ENCODE measurements at places on chromosomes 7 and 10.

DNA sequence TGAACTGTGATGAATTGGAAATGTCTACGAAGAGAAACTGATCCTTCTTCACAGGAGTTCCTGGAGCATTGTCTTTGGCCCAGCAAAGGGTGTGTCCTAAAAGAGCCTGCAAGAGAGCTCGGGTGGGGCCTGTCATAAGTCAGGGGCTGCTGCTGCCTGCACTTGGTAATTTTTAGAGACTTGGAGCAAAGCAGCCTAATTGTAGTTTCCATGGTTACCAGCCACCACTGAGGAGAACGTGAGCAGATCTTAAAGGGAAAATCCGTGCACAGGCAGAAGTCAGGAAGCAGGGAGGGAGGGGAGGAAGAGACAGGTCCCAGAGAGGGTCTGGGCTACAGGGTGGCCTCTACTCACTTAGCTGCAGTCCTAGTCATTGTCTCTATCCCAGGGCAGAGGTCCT lies 463.6 kb downstream of the PLXNA4 start:
- DNase-seq: no peak

- DNase-seq: no peak
These were observed 231.6 kb downstream of the SORCS3 start for GRCh38 chr10:104872691-104873090.

GRCh38 chr10:61138708-61139591 lies 195.0 kb upstream of the RHOBTB1 start:
- DNase-seq: no peak

GRCh38 chr10:44917848-44918247 lies 6.7 kb downstream of the TMEM72 start:
- no peak for DNase-seq

- DNase-seq: no peak
These were observed 11.8 kb downstream of the ZAN start for GRCh38 chr7:100745184-100745583.

DNA sequence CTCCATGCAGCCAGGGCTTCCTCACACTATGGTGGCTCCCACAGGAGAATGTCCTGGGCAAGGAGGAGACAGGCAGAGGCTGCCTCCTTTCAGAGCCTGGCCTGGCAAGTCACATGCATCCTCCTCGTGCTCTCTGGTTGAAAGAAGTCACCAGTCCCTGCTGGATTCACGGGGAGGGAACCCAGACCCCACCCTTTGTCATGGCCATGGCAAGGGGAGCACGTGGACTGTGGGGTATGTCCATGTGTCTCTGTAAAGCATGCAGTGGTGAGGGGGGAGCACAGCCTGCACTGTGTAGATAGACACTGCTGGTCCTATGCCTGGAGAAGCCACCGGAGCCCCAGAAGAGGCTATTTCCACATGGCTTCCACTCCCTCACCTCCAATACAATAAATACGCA lies 225.0 kb downstream of the TCERG1L start:
- no peak for DNase-seq

DNA sequence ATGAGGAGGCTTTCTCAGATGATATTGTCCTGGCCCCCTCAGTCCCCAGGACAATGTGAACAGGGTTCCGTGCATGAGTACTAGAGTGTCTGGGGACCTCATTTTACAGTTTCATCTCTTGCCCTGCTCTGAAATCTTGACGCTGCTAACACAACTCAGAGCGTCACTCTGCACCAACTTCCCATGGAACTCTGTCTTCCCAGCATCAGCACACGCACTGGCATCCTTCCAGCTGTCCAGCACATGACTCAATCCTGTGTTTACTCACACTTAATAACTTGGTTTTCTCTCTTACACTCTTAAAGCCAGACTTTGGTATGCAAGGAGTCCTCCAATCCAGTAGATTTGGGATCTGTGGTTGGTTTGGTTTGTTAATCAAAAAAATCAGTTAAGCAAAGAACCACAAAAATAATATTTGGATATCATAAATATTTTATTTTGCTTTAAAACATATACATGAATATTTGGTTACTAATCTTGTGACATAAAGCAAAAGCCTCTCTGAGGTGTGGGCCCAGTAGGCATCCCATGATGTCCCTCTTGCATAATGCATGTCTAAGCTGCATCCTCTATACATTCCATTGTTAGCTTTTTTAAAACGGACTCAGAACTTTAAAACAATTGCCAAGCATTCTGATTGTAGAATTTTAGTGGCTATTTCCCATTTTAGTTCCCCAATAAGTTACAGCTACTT lies 131.0 kb downstream of the CXCL12 start:
- DNase-seq: no peak

DNA sequence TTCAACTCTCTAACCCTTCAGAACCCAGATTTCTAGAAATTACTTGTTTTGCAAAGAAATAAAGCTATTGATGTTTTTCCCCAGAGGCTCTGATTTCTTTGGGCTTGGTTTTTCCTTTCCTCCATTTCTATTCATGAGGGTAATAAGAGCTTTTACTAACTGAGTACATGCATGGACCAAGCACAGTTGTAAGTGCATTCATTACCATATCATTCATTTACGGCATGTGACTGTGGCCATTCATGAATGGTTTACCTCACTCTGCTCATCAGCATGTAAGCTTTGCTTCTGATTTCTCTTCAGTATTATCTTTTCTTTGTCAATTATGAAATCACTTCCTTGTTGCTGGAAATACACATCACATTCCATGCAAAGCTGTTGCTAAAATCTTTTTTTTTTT lies 42.4 kb downstream of the LAMB4 start:
- no peak for DNase-seq

GRCh38 chr7:33932832-33933468 lies 27.6 kb downstream of the BMPER start:
- DNase-seq: peak; percentile 43

GRCh38 chr10:62054830-62055229 lies 153.3 kb downstream of the ARID5B start:
- no peak for DNase-seq

GRCh38 chr10:70832221-70832620 lies 16.5 kb downstream of the SGPL1 start:
- no peak for DNase-seq

DNA sequence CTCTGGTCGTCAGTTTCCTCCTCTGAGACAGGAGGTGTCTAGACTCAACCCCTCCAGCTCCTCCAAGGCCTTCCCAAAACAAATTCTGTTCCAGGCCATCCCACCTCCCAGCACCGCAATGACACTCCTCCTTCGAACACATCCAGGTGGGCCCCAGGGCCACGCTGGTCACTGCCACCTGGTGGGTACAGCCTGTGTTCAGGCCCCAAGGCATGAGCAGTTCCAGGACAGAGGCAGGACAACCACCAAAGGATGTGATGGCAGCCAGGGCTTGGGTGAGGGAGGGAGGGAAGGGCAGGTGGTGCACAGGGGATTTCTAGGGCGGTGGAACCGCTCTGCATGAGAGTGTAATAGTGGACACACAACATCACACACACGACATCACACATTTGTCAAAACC lies 76.5 kb downstream of the PRKAG2 start:
- DNase-seq: no peak

DNA sequence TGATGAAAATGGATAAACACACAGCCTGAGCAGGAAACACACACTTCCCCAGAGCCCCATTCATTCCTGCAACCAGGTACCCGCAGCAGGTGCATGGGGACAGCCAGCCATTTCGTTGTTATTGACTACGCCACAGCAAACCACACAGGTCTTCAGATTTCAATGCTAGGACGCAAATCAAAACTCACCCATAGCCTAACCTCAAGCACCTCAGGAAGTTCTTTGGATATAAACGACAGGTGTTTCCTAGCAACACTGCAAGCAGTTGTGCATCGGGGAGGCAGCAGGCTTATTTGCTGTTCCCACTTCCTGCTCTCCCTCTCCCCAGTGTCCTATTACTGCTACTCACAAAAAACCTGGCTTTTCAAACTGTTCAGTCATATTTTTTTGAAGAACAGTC lies 176.5 kb upstream of the FRMD4A start:
- DNase-seq: no peak

DNA sequence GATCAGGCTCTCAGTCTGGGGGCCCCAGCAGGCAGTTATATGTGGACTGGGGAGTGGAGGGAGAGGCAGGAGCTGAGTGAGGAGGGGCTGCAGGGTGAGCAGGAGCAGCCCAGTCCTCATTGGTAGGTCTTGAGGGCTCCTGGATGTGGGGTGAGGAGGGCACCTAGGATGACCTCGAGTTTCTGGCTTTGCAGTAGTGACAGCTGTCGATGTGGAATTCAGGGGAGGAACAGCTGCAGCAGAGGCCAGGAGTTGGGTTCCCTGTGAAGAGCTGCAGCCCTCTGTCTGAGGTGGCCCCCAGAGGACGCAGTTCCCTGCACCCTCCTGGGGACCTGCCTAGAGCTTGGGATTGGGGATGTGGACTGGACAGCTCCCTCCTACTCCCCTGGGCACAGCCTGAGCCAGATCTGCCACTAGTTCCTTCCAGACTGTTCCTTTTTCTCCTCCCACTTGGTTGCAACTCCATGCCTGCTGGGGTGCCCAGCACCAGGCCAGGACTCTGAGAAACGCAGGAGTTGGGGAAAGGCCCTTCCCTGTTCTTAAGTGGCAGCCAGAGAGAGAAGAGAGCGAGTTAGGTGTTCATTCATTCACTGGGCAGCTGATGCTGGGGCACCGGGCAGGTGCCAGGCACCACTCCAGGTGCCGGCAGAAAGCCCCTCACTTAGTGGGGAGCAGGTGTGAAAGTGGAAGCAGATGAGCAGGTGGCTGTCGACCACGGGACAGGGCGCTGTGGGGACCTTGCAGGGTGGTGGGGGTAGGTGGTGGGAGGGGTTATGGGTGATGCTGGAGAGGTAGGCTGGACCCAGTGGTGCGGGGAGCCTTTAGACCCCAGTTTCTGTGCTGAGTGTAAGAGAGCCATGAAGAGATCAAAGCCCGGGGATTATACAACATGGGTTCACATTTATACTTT lies 57.9 kb downstream of the PRF1 start:
- no peak for DNase-seq

DNA sequence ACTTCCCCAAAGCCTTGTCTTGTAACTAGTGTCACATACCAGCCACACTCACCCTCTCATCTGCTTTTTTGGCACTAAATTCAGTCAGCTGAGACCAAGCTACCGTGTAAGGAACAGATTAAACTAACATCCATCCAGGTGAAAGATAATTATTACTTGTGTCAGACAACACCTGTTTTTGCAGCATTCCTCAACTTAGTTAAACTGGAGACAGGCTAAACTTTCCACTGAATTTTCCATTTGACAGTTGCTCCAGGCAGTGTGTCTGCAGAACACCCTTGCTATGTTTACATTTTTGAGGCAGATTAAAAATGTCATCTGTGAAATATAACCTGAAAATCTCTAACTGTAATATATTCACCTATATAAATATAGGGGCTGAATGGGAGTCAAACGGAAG lies 73.6 kb downstream of the CYP26A1 start:
- DNase-seq: no peak
